ENCODE measurements at places on chromosomes 11 and 22.
A peak's percentile ranks its signal among the peaks of the same experiment; 100 is the strongest.

GRCh38 chr11:129077191-129077590 is 114.9 kb downstream of the ARHGAP32 start:
- DNase-seq: no peak

GRCh38 chr11:71178076-71178475 is 74.3 kb downstream of the SHANK2 start:
- no peak for DNase-seq

- no peak for DNase-seq
Measured at GRCh38 chr11:65672180-65672860, 9.6 kb upstream of the RELA start.

DNA sequence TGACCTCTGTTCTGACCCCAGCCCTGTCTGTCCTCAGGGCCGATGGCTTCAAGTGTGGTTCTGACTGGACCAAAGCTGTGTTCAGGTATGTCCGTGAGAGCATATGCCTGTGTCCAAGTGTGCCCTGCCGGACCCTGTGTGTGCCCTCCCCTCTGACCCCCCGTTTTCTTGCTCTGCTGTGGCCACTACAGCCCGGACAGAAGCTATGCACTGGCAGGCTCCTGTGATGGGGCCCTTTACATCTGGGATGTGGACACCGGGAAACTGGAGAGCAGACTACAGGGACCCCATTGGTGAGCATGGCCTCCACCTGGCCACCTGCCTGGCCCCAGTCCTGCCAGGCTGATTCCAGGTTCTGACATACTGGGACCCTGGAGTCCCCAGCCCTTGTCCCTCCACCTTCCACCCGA is 14.5 kb downstream of the ATG16L2 start:
- no peak for DNase-seq

GRCh38 chr11:74642912-74643311 is 50.5 kb downstream of the POLD3 start:
- no peak for DNase-seq

DNA sequence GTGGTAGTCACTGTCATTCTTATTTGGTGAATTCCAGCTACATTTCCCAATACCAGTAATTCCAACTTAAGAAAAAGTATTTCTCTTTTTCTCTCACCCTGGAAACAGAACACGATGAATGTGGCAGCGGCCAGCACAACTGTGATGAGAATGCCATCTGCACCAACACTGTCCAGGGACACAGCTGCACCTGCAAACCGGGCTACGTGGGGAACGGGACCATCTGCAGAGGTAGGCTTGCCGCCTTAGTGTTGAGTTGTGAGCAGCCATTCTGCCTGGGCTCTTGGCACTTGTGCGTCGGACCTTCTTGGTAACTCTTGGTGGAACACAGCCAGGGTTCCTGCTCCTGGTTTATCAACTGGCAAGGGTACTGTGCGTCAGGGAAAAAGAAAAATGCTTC is 559.8 kb downstream of the NELL1 start:
- no peak for DNase-seq

- DNase-seq: no peak
Measured at GRCh38 chr11:60816590-60817157, 25.2 kb upstream of the CCDC86 start.

DNA sequence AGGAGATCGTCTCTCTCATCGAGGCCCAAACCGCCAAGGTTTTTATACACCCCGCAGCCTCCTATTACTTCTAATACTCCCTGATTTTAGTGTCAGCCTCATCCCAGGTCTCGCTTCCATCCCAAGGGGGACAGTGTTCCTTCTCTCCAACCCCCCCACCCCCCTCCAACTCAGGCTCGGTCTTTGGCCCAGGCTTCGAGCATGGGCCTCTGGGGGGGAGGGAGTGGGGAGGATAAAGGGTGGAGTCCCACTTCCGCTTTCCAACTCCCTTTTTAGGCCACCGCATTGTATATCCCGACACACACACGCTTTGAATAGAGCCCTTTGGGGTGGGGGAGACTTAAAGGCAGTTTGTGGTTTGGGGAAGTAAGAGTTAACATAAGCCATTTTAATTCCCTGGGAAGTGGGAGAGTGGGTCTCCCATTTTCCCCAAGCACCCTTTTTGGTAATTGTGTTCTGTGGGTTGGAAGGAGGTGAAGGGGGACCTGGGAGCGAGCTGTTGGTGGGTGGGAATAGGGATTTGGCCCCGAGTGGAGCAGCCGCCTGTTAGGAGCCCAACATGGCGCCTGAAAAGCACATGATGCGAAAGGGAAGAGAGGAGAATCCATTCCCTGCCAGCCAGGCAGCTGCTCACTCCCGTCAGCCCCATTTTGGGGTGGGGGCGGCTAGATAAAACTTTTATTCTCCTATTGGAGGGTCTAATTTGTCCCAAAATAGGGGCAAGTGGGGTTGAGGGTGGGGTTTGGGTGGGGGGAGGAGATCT is 844 bp downstream of the PCF11 start:
- peak; percentile 36 for DNase-seq

- no peak for DNase-seq
Measured at GRCh38 chr22:47279746-47280145, 517.3 kb downstream of the TBC1D22A start.

- DNase-seq: no peak
Measured at GRCh38 chr11:59756845-59757244, 1.7 kb downstream of the STX3 start.

- no peak for DNase-seq
Measured at GRCh38 chr11:10770626-10771254, 19.7 kb downstream of the CTR9 start.

- no peak for DNase-seq
Measured at GRCh38 chr11:72227316-72228228, 3.0 kb downstream of the INPPL1 start.

DNA sequence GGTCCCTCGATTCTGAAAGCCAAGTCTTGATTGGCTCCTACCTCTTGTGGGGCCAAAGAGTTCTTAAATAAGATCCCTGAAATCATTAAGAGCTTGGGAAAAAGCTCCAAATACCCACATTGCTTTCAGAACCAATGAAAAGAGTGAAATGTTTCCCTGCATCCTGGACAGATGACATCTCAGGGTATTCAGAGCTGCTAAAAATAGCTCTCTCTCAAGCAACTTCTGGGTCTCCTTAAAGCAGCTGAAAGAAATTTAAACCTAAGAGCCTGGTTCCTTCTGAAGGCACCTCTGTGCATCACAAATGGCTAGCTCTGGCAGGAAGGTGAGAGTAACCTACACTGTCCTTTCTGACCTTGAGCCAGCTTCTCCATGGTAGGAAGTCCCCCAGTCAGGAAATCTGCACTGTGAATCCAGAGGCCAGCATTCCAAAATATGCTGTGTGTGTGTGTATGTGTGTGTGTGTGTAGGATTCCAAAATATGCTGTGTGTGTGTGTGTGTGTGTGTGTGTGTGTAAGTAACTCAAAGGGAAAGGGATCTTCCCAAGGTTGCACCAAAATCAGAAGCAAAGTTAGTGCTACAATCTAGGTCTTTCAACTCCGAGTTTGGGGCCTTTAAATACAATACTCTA is 50.1 kb downstream of the RELT start:
- no peak for DNase-seq

GRCh38 chr22:44659140-44659539 is 42.9 kb upstream of the PRR5 start:
- DNase-seq: no peak

DNA sequence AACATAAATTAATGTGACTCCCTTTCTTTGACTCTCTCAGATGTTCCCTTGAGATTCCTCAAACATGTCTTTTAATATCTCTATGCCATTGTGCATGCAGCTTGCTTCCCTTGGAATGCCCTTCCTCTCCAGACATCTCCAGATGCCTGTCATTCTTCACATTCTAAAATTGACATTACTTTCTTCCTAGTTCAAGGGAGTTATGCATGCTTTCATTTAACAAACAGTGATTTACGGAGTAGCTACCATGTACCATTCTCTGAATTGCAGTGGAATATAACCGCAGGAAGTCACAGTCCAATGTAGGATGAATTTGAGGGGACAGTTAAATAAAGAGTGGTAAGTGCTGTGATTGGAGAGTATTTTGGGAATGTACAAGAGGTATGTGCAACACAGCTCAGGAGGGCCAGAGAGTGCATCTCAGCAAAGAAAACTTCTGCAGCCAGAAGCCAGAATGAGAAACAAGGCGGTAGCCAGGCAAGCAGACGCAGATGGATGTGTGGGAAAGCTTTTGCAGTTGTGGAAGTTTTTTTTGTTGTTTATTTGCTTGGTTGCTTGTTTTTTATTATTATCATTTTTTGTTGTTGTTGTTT is 18.7 kb downstream of the MMP10 start:
- no peak for DNase-seq

DNA sequence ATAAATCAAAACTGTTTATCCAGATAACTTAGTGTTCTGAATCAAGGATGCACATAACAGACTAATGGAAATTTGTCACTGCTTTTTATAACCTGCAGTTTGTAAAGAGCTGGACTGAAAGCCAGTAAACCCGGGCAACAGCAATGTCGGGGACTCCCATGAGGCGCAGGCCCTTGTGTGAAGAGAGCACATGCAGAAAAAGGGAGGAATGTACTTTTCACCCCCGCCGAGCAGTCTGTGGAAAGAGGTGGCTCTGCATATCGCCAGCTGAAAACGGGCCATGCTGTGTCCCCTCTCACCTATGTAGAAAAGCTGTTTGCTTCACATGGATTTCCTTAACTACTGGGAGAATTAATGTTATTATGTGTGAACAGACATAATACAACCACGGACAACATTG is 291.2 kb downstream of the CADM1 start:
- no peak for DNase-seq

DNA sequence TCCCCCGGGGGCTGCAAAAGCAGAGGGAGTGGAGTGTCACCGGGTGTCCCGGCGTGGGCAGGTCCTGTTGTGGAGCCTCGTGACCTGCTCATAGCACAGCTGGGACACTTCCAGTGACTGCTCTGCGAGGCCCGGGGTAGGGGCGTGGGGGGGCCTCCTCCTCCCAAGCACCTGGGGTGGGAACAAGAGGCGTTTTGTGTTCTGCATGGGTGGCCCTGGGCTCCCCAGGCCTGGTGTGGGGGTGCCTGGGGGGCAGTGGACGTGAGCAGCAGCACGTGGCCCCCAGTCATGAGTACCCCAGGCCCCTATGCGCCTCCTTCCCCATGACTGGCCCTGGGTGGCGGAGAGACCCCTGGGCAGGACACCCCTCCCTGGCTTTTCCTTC is 104.7 kb downstream of the KCNQ1 start:
- no peak for DNase-seq

GRCh38 chr22:17430412-17430811 is 61.2 kb downstream of the CECR2 start:
- no peak for DNase-seq

DNA sequence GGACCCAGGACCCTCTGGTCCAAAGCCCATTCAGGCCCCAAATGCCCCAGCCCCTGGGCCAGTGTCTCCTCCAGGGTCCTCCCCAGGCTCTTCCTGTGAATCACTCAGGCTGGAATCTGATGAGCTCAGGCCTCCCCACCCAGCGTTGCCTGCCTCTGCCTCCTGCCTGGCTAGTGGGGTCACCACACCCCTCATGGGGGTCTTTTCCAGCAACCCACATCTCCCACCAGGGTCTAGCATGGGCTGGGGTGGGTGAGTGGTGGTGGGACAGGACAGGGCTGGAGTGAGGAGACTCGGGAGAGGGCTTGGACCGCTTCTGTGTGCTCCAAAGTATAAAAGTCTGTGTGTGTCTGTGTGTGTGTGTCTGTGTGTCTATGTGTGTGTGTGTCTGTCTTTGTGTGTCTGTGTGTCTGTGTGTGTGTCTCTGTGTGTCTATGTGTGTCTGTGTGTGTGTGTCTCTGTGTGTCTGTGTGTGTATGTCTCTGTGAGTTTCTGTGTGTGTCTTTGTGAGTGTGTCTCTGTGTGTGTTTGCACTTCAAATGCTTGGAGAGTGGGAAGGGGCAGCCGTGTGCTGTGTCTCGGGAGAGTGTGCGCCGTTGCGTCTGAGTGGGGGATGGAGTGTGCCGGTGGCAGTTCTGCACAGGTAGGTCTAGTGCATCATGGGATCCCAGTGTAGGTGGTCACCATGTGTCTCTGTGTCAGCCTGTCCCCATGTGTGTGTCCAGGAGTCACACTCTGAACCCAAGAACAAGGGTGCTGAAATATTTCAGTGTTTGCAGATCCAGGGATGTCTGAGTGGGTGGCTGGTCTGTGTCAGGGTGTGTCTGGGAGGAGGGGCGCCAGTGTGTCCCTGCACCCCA is 8.8 kb downstream of the RIN1 start:
- no peak for DNase-seq

DNA sequence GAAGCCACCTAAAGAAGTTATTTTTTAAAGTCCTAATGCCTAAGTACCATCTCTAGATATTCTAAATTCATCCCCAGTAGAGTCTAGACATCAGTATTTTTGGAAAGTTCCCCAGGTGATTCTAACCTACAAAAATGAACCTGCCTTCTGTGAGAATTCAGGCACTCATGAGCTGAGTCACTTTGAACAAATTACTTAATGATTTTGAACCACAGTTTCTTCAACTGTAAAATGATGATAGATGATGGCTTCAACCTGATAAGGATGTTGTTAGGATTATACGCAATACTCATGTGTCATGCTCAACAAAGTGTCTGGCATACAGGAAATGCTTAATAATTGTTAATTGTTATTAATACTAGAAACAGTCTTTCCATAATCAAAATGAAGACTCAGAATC is 82.8 kb upstream of the OR5AK2 start:
- no peak for DNase-seq

DNA sequence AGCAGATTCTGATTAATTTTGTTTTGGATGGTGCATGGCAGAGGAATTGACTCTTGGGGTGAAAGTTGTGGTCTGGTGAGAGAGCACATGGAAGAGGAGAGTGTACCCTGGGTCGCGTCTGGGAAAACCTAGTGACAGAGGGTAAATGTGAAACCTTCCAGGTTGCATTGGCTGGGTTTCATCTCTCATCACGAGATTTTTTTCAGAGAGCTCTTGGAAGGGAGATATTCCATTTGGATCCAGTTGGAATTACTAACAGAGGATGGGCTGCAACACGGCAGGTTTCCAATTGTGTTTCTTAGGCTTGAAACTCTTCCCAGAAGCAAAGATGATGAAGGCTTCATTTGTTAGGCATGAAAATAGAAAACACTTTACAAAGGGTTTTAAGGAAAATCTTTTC is 109.7 kb upstream of the MTMR2 start:
- DNase-seq: no peak

DNA sequence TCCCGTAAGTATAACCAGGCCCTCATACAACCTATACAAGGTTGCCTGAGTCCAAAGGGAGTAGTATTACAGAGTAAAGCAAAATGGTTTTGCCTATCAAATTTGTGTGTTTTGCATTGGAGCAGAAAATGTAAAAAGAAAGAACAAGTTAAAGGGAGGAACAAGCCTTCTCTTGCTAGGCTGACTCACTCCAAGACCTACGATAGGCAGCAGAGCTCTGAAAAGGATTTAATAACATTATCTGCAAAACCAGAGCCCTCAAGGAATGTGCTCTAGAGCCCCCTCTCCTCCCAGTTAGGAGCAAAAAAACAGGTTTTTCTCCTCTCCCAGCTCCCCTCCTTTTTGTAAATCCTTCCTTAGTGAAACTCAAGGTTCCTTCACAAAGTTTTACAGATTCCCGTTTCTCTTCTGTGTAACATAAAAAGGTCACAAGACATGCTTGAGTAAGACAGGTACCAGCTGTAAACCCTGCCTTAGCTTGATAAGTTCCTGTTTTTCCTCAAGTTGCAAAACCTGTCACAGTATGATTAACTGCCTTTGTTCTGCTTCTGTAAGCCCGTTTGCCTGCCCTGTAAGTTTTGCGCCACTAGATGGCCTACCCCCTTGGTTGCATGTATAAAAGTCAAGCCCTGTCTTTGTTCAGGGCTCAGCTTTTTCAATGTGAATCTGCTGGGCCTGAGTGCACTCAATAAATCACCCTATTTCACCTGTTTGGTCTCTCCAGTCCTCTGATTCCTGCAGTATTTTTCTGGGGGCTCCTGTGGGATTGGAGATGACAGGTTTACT is 498.2 kb downstream of the KCNA4 start:
- DNase-seq: peak; percentile 75

GRCh38 chr22:41305646-41306045 is 4.3 kb downstream of the ZC3H7B start:
- DNase-seq: no peak
